Fibroblast of villous mesenchyme (primary cell): ENCODE measurements at places on chromosomes 7 and 10.

DNA sequence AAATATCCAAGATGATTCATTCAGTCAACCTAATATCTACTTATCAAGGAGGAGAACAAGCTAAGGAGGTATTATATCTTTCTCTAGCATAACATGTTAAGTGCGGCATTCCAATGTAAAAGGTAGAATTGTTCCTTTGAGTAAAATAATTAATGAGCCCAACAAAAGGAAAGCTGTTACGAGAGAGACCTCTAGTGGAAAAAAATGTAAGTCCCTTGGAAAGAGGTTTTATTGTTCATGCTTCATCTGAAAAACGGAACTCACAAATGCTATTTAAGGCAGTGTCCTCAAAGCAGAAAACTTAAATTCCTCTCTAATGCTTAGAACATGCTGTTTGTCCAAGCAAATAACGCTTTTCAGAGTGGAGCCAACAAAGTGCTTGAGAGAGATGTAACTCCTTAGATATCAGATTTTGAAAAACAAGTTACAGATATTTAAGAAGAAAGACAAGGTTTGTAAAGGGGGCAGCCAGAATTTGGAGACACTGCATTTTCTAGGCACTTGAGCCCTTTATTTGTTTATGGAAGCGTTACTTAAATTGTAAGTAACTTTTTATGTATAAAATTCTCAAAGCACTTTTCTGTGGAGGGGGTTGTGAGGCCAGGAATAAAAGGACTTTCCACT is 119.9 kb downstream of the TFEC start:
- DNase-seq = peak; percentile 28

- DNase-seq = peak; percentile 32
These were observed 713 bp downstream of the LZTS2 start for GRCh38 chr10:101000127-101000914.

GRCh38 chr10:69088471-69088769 is 517 bp downstream of the SRGN start:
- no peak for DNase-seq

GRCh38 chr7:135519233-135519688 is 9.4 kb upstream of the CNOT4 start:
- no peak for DNase-seq

DNA sequence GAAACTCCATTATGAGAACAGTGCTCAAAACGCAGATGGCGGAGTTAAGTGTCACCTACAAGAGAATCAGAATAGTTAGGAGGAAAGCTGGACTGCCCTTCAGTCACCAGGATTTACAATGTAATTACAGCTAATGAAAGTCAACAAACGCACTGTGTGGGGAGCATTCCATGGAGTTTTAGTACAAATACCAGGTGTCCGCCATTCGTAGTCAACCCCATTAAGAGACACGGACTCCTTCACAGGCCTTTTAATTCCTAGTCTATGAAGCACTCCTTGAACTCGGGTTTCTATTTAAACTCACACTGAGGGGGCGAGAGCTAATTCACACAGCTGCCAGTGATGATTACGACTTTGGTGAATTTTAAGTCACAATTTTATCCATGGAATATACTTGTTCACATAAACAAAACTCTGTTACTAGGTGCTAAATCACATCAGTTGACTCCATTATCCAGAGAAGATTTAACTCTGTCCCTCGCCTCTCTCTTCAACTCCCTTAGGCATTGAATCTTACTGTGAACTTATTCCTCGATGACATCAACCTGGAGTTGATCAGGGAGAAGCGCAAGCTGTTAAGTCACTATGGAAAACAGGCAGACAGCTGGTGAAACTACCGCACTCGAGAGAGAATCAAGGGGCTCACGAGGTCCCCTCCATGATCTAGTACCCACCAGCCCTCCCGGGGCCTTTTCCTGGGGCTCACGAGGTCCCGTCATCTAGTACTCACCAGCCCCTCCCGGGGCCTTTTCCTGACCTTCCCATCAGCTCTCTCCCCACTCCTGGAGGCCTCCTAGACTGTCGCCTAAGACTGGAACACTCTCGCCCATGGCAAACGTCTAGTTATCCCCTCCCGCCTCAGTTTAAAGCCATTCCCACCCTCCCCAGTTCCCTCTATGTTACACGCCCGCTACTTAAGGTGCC is 1.5 kb downstream of the ZFAND2A start:
- DNase-seq = no peak

GRCh38 chr10:49273626-49274025 is 25.3 kb upstream of the C10orf71 start:
- no peak for DNase-seq

GRCh38 chr7:87420173-87420572 is 55.3 kb downstream of the ABCB4 start:
- no peak for DNase-seq

- DNase-seq = no peak
These were observed 230.0 kb upstream of the HABP2 start for GRCh38 chr10:113322843-113323242.

GRCh38 chr10:124185084-124185483 is 91.7 kb upstream of the CHST15 start:
- no peak for DNase-seq

DNA sequence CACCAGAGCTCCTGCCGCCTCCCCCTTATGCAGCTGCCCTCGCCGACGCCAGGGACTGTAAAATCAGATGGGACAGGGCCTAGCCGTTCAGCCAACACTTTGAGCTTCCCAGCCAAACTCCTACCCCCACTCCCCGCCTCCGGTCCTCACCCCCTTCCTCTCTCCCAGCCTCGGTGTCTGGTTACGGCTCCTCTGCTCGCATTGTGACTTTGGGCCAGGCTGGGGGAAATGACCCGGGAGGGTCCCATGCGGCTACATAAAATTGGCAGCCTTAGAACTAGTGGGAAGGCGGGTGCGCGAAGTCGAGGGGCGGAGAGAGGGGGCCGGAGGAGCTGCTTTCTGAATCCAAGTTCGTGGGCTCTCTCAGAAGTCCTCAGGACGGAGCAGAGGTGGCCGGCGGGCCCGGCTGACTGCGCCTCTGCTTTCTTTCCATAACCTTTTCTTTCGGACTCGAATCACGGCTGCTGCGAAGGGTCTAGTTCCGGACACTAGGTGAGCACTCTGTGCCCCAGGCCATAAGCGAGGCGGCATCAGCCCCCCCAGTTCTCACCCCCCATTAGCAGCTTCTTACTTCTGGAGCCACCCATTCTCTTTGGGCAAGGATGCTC is at the start of gene KAZALD1:
Gene KAZALD1 (plus strand): TSS at position 366 of the 608 bp plus-strand sequence. CDS start 604 bp downstream, outside the sequence.
- peak; percentile 63 for DNase-seq

DNA sequence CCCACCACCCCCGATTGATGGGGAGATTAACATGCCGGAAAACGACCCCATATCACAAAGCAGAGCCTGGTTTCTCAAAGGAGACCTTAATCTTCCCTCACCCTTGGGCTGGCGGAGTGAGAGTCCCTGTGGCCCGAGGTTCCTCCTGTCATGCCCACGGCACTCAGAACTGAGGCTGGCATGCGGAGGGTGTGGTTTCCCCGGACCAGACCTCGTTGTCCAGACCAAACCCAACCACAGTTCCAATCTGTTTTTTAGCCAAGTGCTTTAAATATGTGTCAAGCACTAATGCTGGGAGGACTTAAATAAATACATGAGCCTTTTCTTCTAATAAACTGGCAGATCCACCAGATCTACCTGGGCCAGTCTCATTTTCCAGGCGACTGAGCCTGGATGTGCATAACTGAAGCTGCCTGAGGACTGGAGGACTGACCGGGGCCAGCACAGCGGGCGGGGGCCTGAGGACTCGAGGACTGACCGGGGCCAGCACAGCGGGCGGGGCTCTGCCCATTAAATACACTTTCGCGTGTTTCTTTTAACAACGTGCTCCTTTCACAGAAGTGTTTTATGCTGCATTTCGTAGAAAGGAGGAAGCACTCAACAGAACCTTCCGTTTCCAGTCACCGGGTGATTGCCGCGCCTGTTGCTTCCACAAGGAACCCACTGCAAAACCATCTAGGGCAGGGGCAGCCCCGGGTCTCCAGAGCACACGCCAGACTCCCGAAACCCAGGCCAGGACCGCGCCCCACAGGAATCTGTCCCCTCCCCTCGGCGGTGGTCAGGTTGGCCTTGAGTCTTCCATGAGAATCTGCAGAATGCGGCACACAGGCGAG is 334.6 kb downstream of the PTPRN2 start:
- no peak for DNase-seq

GRCh38 chr7:29486191-29486700 is 77.4 kb upstream of the PRR15 start:
- no peak for DNase-seq

DNA sequence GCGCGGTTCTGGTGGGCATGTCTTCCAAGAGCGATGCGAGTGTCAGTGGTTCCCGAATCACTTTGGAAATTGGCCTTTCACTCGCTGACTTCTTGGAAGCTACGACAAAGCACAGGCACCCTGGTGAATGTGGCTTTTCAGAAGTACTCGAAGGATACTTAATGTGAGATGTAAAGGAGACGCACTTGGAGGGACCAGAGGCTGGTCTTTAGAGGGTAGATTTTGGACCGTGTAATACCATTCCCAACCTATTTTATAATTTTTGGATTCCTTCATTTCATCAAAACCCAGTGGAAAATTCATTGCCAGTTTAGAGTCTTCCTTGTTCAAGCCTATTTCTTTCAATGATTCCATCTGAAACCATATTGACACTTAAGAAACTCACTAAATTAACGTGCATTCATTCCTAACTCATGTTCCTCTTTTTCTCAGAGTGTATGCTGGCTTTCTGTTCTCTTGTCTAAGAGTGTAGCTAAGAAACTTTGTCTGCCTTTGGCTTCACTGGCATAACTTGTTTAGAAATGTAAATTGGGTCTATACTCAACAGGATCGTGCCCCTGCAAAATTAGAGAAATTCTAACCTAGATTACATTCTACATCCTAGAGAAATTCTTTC is 645 bp upstream of the COPG2 start:
- DNase-seq = no peak

- DNase-seq = no peak
These were observed 13.3 kb upstream of the TSGA13 start for GRCh38 chr7:130699686-130700085.

GRCh38 chr7:11317766-11318165 is 344.1 kb downstream of the PHF14 start:
- DNase-seq = no peak

DNA sequence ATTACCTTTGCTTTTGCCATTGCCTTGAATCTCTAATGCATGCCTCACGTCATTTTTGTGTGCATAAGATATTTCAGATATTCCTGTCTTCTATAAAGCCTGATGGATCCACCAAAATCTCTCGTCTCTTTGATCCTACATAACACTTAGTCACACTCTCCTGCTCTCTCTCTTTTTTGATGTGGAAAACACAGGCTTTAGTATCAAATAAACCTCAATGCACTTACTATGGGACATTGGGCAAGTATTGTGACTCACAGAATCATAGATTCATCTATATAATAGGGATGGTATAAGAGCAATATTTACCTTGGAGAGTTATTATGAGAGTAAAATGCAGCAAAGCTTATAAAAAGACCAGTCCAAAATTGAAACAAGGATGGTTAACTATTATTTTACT is 39.1 kb downstream of the DKK1 start:
- DNase-seq = no peak

DNA sequence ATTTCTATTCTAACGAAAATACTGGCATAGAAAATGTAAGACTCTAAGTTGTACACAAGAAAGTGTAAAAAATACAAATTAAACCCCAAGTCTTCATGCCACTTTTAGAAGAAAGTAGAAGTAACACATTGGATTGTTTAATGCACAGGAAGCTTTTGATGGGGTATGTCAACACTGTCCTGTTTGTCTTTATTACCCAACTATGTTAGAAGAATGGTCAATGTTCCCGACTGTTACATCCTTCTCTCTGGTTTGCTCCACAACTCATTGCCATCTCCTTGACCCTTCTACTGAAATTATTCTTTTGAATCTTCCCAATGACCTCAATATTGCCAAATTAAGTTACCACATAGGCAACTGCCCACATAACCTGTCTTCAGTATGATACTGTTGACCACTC is 35.8 kb downstream of the COL28A1 start:
- no peak for DNase-seq

GRCh38 chr10:25768167-25768566 is 165.9 kb upstream of the MYO3A start:
- DNase-seq = no peak

DNA sequence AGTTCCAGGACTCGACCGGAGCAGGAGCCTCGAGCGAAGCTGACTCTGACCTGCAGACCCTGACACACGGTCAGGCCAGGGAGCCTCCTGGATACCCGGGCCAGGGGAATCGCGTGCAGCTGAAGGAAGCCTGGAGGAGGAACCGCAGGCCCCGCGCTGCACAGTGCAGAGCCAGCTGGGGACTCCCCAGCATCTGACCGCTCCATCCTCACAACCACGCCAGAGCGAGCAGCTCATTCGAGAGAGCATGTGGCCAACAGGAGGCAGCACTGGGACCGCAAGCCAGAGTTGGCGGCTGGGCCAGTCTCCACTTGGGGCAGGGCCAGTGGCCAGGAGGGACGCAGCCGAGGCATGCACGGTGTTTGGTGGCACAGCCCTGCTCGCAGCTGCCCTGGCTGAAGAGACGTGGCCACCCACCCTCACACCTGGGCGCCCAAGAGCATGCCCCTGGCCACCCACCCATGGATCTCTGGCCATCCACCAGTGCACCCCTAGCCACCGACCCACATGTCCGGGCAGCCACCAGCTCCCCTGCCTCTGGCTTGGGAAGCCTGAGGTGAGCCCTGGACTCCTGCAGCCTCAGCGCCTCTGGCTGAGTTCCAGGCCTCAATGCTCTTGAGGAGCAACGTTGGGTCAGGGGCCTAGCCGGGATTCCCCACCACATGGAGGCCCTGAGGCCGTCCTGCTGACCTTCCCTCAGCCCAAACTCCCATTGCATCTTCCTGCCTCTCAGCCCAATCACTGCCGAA is 213.9 kb downstream of the ELFN1 start:
- DNase-seq = no peak

DNA sequence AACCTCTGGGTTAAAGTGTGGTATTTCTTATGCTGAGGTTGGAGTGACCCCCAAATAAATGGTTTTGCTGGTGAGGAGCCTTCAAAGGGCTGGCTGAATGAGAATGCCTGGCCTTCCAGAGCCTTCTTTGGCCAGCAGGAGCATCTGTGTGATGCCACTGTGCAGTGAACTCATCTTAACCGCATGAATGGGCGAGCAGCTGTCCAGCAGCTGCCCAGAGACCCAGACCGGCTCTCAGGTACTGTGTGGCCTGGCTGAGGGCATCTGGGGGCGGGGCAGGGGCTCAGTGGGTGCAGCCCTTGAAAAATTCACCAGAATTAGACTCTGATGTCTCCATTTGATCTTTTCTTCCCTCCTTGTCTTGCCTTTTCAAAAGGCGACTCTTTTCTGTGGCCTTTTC is 59.0 kb downstream of the SYPL1 start:
- DNase-seq = no peak

GRCh38 chr7:108581655-108582491 is 12.2 kb downstream of the DNAJB9 start:
- peak; percentile 47 for DNase-seq

- peak; percentile 32 for DNase-seq
These were observed 59.3 kb upstream of the NMT2 start for GRCh38 chr10:15227611-15228372.

GRCh38 chr10:105188737-105189462 is 547.8 kb downstream of the SORCS3 start:
- DNase-seq = no peak

- no peak for DNase-seq
These were observed 103.7 kb upstream of the ZPBP start for GRCh38 chr7:50196719-50197118.
